Stromal cell of bone marrow (primary cell): ENCODE measurements at places on chromosomes 5 and 9.

- DNase-seq: no peak
These were observed 2.9 kb upstream of the LHFPL2 start for GRCh38 chr5:78651468-78651867.

DNA sequence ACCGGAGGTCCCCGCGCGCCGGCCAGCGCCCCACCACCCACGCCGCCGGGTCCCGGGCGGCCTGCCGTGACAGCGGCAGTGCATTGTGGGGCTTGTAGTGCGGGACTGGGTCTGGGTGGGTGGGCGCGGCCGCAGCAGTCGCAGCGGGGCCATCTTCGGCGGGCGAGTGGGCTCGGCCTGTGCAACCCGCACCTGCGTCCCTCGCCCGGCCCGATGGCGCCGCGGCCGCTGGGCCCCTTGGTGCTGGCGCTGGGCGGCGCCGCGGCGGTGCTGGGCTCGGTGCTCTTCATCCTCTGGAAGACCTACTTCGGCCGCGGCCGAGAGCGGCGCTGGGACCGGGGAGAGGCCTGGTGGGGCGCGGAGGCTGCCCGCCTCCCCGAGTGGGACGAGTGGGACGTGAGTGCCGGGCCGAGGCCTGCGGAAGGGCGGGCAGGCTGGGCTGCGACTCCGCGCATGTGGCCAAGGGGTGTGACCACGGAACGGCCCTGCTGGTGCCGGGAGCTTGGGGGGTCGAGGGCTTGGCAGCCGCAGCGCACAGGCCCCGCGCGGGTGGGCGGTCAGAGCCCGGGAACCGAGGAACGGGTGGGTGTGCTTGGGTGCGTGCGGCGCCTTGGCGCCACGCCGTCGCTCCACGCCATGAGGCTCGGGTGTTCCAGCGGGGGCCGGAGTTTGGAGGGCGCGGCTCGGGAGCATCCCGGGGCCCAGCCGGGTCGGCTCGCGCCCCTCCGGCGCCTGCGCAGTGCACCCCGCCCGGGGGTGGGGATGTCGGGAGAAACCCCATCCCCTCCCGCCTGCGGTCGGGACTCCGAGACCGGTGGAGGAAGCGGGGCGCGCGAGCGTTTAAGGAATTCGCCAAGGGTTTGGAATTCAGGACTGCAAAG, at the start of gene ARL10:
ARL10 (plus strand) TSS at position 137 of the 881 bp plus-strand sequence; CDS start at position 214, 77 bp downstream.
- DNase-seq: peak; percentile 21

DNA sequence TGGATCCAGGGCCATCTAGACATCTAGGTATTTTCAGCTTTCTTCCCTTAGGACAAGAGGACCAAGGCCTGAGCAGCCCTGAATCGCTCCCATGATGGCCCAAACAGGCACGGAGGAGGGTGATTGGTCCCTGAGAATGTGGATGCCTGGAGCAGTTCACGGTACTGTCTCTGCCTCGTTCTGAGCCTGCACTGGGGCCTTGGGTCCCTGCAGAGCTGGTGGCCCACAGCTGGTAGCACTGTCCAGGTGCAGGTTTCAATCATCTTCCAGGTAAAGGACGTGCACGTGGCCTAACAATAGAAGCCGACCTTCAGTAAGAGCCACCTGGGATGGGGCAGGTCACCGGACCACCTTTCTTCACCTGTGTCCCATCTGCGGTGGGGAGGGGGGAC, 19.4 kb upstream of the FCN1 start:
- DNase-seq: no peak

- DNase-seq: no peak
These were observed 55.2 kb upstream of the TUSC1 start for GRCh38 chr9:25733336-25733982.

GRCh38 chr5:168832308-168832707, 253.1 kb upstream of the PANK3 start:
- no peak for DNase-seq

- DNase-seq: no peak
These were observed 76.3 kb downstream of the MTREX start for GRCh38 chr5:55384072-55384471.

GRCh38 chr9:93463638-93464248, 10.4 kb upstream of the FAM120AOS start:
- DNase-seq: no peak

GRCh38 chr5:90093751-90094485, 315.6 kb downstream of the CETN3 start:
- DNase-seq: no peak

DNA sequence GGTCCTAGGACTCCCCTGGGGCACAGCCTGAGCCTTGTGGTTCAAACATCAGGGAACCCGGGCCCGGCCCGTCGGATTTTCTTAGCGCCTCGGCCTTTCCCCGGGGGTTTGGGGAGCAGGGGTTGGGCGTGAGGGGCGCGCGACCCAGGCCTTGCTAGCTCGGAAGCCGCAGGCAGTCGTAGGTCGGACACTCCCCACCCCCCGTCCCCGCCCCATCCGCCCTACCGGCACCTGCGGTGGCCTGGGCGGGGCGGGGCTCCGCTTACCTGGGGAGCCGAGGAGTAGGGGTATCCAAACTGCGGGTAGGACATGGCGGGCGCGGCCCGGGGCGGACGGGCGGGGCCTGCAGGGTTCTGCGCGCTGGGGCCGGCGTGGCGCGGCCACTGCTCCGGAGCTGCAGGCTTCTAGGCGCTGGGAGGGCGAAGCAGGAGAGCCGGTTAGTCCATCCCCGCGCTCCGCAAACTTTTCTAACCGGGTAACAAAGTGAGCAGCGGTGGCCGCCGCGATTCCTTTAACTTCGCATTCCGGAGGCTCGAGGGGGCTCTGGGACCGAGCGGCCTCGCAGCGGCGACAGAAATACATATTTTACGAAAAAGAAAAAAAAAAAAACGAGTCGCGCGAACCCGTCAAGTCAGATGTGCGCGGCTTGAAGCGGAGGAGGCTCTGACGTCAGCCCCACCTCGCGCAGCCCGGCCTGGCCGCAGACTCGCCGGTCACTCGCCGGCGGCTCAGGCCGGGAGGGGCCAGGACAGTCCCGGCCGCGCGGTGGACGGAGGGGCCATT, at the start of gene IRX4:
IRX4 (minus strand) TSS at position 589 of the 783 bp plus-strand sequence; CDS start at position 311, 278 bp downstream.
- no peak for DNase-seq

- DNase-seq: peak; percentile 33
These were observed 626.4 kb upstream of the NUDT12 start for GRCh38 chr5:104189031-104189430.

DNA sequence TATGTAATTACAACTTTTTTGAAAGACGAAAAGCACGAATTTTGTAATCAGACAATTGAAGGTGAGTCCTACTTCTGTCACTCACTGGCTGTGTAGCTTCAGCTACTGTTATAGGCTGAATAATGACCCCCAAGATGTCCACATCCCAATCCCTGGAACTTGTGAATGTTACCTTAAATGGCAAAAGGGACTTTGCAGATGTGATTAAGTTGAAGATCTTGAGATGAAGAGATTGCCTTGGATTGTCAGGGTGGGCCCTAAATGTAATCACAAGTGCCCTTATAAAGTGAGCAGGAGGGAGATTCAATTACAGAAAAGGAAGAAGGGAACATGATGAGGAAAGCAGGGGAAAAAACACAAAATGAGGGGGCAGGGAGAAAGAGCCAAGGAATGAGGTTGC, 326.2 kb upstream of the MSX2 start:
- no peak for DNase-seq

DNA sequence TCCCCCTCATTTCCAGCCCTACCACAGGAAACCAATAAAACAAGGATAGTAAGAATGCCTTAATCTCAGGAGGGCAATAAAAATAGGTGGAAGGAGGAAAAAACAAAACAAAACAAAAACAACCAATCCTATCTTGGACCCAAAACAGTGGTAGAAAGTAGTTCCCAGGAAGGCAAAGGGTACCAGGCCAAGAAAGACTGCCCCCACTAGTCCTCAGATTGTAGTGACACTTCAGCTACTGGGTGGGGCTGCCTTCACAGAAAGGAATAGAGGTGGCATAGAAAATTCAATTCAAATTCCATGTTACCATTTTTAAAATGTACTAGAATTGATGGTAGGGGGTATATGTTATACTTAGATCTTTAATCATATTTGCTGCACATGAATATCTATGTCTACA, 59.3 kb downstream of the DPYSL3 start:
- DNase-seq: no peak

- DNase-seq: no peak
These were observed 274.9 kb downstream of the AUH start for GRCh38 chr9:91086657-91087461.
